Cortex of kidney (tissue), 1 donor: ENCODE measurements at places on chromosomes 12 and 14.

GRCh38 chr12:55972911-55973598, 823 bp upstream of the RAB5B start:
- no peak for DNase-seq

DNA sequence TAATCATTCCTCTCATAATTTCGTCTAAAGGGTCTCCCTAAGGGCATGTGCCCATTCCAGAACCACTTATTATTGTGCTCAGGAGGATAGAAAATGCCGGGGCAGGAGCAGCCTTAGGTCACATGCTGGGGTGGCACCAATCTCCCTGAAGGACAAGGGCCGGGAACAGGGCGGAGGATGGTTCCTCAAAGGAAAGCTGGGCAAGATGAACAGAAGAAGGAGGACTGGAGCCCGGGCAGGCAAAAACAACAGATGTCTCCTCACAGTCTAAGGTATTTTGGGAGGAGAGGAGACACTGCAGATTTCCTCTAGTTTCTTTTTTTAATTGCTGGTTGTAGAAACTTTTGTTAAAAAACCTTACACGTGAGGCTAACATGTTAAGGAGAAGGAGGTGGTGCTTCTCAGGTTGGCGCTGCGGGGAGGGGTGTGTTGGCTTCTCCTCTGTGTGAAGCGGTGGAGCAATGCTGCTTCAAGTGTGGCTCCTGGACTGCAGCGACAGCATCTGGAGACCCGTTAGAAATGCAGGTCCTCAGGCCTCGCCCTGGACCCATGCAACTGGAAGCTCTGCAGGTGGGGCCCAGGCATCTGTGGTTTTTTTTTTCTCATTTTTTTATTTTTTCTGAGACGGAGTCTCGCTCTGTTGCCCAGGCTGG, 164.8 kb downstream of the AACS start:
- DNase-seq: no peak

GRCh38 chr12:49627752-49628360, 4.5 kb downstream of the PRPF40B start:
- DNase-seq: no peak

DNA sequence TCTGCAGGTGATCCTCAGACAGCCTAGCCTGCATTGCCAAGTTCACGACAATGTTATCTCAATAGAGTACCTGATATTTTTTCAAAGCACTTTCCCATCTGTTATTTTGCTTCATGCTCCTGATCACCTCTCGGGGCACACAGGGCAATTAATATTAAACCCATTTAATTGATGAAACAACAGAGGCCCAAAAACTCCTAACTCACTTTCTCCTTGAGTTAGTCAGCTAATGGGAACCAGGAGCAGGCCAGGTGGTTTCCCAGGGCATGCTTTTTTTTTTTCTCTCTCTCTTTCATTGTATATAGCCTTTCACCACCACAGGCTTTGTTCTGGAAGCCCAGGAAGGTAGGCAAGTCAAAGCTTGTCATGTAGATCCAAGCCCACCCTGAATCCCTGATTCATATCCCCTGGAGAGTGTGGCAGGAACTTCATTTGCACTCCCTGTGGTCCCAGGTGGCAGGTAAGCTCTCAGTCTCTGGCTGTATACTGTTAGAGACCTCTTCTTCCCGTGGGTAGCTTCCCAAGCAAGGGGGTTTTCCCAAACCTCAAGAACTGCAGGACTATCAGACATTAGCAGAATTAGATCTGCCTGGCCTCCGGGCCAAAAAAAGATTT, 41.6 kb upstream of the MAP1LC3B2 start:
- DNase-seq: no peak

DNA sequence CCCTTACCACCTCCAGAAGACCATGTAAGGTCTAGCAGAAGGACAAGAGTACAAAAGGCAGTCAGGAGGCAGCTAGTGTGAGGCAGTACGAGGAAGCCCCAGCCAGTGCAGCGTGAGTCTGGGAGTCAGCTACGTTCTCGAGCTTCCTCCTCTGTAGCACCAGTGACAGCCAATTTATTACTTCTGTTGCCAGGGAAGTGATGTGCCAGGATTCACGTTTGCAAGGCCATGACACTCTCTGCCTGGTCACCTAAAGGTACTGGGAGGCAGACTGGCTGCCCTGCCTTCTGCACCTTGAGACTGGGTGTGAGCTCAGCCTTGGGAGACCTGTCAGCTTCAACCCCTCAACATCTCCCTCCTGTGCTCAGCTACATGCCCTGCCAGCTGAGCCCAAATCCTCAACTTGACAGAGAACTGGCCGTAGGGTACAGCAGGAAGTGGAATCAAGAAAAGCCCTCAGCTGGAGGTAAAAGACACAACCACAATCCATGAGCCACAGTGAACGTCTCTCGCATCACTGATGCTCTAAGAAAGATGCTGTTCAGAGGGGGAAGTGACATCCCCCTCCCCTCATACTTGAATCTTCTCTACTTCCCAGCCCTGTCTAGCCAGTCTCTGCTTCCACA, 182.5 kb upstream of the RGS6 start:
- no peak for DNase-seq

DNA sequence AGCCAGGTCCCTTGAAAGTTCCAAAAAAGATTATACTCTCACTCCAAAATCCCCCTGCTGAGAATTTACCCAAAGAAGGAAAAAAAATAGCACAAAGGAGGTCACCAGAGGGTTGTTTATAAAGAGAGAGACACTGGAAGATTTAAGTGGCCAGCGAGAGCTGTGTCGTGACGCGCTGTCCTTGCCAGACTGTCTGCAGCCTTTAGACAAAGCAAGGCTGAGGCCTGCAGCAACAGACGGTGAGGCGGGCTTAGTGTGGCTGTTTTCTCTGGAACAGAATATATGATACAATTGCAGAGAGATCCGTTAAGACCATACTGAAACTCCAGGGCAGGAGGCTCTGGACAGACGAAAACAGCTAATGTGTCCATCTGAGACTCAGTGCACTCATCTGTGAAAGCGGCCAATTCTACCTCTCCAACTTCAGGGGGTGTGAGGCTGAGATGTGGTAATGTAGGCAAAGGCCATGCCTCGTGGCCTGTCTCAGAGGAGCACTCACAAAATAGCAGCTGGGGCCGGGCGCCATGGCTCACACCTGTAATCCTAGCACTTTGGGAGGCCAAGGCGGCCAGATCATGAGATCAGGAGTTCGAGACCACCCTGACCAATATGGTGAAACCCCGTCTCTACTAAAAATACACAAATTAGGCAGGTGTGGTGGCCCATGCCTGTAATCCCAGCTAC, 36.2 kb downstream of the ANAPC7 start:
- DNase-seq: no peak

DNA sequence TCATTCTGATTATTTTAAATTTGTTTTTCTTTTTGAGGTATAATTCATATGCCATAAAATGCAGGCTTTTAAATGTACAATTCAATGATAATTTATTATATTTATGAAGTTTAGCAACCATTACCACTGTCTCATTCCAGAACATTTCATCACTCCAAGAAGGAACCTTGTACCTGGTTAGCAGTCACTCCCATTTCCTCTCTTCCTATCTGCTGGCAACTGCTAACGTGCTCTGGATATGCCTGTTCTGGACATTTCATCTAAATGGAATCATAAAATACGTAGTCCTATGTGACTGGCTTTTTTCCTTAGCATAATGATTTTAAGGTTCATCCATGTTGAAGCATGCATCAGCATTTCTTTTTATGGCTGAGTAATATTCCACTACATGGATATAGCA, 15.5 kb downstream of the CPSF6 start:
- DNase-seq: no peak

- no peak for DNase-seq
Measured at GRCh38 chr12:113684908-113685782, 213.5 kb upstream of the LHX5 start.

- no peak for DNase-seq
Measured at GRCh38 chr12:69837657-69838415, 12.8 kb downstream of the MYRFL start.

DNA sequence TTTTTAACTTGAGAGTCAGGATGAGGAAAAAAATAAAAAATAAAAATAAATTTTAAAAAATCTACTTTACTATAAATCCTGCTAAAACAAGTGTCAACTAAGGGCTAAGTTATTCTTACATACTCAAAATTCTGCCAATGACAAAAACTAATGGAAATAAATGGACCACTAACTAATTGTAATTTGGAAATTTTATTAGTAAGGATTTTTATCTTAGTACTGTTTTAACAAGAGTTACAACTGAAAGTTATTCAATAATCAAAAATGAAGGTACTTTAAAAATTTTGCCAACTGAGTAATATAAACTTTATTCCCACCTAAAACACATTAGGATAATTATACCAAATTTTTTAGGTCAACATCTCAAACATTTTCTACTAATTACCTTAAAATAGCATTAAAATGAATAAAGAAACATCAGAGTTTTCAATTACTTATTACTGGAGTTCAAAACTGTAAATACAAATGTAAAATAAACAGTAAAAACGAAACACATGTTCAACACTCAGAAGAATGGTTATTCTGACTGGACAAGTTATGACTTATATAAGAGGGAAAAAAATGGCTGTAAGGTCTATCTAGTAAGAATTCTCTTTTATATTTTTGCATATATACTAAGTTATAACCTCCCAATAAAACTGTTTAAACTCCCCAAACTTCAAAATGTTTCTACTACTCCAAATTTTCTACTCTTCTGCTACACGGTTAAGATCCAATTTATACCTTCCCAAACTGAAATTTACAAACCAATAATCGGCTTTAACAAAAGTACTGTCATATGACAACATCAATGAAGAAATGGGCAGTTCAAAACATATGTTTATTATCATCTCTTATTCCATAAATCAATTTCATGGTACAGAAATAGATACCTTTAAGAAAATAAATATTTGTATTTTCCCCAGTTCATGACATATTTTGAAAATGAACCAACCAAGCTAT, 2.7 kb downstream of the HECTD1 start:
- no peak for DNase-seq

DNA sequence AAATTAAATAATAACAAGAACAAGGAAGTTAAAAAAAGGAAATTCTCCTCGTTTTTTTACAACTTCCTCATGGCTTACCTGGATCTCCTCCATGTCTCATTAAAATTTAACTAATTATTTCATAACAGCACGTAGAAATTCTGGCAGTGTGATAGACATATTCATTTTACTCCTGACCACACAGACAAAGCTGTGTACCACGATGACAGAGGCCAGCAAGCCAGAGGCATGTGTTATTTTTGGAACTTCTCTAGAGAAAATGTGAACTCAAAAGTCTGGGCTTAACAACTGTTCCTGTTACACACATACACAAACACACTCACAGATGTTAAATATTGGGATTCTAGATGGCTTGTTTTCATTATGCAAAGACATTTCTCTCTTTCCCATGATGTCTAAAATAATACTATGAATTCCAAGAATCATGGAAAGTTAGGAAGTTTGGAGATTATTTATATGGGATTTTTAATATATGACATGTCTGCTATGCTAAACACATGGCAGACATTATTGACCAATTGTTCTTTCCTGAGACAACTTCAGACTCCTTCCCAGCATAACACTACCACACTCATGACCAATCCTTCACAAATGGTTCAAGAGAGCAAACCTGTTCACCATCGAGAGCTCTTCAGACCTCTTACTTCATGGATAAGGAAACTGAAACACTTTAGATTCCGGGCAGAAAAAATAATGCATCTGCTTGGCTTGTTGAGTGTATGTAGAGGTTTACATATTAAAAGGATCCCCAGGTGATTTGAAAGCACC, 158.7 kb downstream of the DACT1 start:
- no peak for DNase-seq

- no peak for DNase-seq
Measured at GRCh38 chr12:29242921-29243431, 93.9 kb downstream of the FAR2 start.

DNA sequence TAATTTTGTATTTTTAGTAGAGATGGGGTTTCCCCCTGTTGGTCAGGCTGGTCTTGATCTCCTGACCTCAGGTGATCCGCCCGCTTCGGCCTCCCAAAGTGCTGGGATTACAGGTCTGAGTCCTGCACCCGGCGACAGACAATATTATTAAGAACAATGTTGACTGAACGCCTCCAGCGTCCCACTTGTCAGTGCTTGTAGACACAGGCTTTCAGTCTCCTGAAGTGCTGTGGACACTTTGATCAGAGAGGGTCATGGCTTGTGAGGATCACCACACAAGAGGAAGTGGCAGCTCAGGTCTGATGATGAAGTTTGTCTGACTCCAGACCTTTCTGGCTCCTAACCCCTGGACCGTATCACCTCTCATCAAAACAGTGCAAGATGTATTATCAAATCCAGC, 114.6 kb downstream of the CHST11 start:
- no peak for DNase-seq

GRCh38 chr14:106842687-106843086, 1316.3 kb downstream of the TMEM121 start:
- no peak for DNase-seq

DNA sequence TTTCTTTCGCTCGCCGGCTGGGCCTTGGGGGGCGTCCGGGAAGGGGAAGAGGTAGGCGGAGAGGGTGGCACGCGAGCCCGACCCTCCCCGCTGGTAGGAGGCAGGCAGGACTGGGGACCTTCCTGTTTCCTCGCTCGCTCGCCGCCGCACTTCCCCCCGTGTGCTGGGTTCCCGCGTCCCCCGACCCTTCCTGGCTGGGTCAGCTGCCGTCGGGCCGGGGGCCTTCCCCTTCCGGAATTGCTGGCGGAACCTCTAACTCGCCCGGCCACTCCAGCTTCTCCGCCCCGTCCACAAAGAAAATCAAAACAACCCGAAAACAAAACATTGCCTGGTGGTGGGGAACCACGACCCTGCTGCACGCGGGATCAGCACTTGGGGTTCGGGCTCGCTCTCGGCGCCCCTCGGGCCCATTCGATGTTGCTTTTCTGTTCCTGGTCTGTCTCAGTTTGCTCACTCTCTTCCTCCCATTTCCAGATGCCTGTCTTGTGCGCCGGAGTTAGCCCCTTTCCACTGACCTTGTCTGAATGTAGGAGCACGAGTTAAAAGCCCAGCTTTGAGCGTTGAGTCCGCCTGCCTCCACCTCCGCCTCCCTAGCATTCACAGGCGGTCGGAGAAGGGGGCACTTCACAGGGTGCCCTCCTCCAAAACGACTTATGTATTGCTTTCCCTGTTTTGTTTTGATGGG, 581 bp downstream of the PAPOLA start:
- DNase-seq: no peak

GRCh38 chr12:1799051-1799881, 21.1 kb upstream of the LRTM2 start:
- DNase-seq: no peak
